ENCODE measurements at places on chromosomes 1 and 21.
A peak's percentile ranks its signal among the peaks of the same experiment; 100 is the strongest.

- DNase-seq: peak; percentile 62
Observed at GRCh38 chr21:32520875-32521735, 64.2 kb downstream of the TCP10L start.

GRCh38 chr1:202130816-202131522, 8.3 kb downstream of the GPR37L1 start:
- peak; percentile 95 for DNase-seq

GRCh38 chr1:232891071-232891470, 59.3 kb upstream of the NTPCR start:
- no peak for DNase-seq

GRCh38 chr1:20964540-20965484, 177.7 kb upstream of the HP1BP3 start:
- no peak for DNase-seq

GRCh38 chr1:82923931-82924330, 1075.0 kb downstream of the TTLL7 start:
- no peak for DNase-seq

DNA sequence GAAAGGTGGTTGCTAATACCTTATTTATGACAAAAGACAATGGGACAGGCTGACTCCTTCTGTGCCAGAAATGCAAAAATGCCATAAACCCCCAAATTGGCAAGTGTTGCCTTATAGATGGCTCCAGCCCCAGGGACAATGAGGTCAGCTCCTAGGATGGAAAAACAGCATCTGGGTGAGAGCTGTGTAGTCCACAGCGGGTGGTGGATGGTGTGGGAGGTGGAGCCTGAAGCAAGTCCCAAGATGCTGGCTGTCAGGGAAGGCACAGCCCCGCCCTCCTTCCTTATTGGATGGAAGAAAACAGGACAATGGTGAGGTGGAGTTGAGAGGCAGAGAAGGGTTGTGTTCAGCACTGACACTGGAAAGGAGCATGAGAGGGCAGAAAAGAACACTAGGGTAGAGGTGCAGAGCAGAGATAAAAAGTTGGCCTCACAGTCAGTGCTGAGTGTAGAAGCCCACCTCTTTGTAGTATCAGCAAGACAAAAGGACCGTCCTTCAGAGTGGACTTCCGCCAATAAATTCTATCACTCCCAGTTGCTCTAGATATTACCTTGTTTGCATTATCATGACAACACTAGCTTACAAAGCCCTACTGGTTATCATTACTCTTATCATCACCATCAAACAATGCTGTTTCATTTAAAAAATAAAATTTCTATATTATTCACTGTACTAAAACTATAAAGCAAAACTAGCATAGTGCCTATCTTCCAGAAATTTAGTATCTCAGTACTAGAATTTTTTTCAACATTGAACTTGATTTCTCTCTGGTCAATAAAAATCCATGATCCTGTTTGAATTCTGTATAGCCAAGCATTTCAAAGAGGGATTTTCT, 3.7 kb upstream of the SDE2 start:
- DNase-seq: peak; percentile 54

DNA sequence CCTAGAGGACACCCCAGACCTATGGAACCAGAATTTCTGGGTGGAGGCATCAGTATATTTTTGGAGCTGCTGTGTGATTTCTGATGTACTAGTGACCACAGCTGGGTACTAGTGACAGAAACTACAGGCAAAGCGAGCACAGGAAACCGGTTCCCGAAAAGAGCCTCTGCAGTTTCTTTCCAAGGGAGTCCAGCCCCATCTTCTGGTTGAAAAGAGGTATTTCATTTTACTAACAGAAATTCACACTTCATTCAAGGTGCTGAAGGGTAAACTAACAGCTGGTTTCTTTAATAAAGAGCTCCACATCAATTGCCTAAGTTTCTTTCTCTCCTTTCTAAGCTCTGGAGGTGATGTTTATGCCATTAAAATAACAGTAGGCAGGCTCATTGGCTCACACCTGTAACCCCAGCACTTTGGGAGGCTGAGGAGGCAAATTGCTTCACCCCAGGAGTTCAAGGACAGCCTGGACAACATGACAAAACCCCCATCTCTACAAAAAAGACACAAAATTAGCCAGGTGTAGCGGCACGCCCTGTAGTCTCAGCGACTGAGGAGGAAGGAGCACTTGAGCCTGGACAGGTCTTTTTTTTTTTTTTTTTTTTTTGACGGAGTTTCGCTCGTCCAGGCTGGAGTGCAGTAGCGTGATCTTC, 22.0 kb downstream of the THAP3 start:
- DNase-seq: no peak

DNA sequence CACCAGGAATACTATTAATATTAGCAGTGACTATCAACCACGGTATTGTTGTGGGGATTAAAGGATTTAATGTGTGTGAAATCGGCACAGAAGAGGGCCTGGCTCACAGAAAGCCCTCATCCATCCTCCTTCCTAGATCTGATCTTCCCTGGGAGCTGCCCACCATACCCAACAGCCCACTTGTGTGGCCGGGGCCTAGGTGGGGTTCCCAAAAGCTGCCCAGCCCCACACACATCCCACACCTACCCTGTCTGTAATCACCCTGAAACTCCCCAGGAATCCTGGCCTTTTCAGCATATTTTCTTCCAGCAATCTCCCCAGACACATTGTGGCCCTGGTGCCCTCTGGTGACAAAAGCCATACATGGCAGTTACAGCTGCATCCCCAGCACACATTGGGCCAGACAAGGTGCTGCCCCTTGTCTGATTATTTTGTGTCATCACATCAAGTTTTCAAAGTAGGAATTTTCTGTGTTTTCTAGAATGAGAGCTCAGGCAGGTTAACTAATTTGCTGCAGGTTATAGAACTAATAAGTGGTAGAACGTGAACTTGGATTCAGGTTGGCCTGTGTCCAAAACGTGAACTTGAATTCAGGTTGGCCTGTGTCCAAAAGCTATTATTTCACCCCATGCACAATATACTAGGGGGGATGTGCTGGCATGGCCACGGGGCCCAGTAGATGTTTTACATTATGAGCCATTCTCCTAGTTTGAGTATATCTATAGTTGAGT, 5.3 kb upstream of the SLC6A9 start:
- no peak for DNase-seq

GRCh38 chr1:40668769-40669525, 3.5 kb upstream of the RIMS3 start:
- peak; percentile 41 for DNase-seq

DNA sequence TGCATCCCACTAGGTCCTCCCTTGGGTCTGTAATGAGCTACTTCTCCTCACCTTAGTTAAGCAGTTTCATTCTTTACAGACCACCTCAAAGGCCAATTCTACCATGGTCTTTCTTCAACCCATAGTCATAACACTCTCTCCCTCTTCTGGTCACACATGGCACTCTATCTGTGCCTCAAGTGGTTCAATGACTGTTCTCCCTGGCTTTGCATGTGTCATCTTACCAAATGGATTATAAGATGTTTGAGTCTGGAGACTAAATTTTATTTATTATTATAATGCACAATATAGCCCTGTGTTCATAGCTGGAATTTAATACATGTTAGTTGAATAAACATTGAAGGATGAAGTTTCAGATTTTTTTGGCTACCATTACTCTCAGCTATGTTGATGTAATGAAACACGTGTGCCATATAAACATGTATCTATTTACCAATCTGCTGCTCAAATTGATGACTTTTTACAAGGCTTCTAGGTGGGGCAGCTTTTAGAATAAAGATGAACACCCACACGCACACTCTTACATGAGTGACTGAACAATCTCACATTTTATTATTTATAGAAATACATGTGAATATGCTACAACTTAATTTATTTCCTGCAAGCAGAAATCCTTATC, 102.1 kb downstream of the RUNX1 start:
- no peak for DNase-seq

- DNase-seq: no peak
Observed at GRCh38 chr1:216533776-216534175, 110.5 kb upstream of the USH2A start.

- DNase-seq: no peak
Observed at GRCh38 chr21:38286739-38287471, 30.1 kb downstream of the KCNJ15 start.

- DNase-seq: no peak
Observed at GRCh38 chr21:29351691-29352090, 53.0 kb downstream of the BACH1 start.

DNA sequence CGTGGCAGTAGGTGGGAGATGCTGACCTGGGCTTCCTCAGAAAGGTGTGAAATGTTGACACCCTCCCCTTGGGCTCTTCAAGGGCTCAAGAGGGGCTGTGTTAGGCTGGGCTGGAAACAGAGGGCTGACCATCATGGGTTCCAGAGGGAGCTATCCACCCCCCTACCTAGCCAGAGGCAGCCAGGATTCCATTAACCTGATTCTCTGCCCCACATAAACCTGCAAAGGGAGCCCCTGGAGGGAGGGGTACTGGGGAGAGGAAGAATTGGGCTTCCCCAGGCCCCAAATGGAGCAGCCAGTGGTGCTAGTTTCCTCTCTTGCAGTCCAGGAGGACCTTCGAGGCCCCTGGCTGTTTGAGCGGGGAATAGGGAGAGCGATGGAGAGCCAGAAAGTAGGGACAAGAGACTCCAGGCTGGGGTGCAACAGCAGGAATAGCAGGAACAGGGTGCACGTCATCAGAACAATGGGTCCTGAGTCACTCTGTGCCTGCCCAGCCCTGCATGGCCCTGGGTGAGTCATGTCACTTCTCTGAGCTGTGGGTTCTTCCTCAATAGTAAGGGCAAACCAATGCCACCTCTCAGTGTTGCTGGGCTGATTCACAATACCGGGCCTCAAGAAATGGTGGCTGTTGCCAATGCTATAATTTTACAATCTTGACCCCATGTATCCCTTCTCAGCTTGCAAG, 121.2 kb downstream of the EPHB2 start:
- DNase-seq: no peak

DNA sequence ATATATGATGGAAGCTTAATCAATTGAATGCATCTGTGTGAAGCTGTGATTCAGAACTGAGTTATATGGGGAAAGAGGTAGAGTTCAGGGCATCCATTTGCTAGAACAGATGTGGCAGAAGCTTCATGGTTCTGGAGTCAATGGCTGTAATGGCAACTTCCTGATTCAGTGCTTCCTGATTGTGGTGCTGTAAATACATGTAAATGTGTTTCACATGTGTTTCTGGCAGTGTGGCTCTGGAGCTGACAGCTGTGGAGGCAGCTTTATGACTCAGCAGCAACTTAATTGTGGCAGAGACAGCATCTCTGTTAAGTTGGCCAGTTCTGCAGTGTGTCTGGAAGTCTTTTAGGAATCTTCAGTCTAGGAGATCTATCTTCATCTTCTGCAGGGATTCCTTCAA, 226.6 kb upstream of the ZRANB2 start:
- DNase-seq: no peak

GRCh38 chr1:243483071-243483771, 227.4 kb downstream of the SDCCAG8 start:
- DNase-seq: no peak

GRCh38 chr1:46084553-46085451, 47.6 kb downstream of the PIK3R3 start:
- no peak for DNase-seq

GRCh38 chr1:60664086-60664625, 418.2 kb upstream of the NFIA start:
- DNase-seq: no peak

DNA sequence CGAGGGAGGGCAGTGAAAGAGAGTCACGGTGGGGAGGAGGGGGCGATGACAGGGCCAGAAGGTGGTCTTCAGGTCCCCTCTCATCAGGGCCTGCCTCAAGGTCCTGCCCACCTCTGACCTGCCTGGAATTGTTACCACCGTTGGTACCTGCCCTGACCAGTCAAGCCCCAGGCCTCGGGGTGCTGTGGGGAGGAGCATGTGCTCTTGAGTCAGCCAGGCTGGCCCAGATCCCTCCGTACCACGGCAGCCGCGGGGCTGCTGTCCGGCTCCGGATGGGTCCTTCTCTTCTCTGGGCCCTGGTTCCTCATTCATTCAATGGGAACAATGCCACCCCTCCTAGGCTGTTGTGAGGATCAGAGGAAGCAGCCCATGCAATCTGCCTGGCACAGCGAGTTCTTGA, 22.0 kb downstream of the SERINC2 start:
- DNase-seq: no peak

DNA sequence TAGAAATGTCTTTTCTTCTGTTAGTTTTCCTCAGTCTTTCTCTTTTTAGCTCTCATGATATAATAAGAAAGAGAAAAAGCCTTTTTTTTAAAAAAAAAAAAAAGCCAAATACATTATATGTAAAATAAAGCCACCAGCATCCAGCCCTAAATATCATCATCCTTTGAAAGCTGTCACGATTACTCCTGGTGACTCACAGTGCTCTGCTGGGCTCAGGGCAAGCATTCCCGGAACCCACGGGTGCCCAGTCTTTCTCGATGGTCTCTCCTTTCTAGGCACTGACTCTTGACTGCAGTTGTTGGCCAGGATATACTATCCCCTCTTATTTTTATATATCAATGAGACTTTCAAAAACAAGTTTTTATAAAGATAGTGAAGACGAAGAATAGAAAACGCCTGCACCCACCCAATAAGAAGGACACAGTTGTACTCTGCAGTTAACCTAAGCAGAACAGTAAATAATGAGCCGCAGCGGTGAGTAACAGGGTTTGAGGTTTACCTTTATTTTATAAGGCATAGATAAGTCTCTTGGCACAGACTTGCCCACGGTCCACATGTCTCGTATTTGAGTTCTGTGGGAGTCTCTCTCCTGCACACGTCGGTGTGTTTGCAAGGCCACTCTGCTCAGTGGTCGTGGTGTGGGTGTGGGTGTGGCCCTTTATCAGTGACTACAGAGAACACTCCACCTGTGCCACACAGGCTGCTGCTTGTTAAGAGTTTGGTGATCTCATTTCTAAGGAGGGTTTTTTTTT, 15.7 kb upstream of the MX2 start:
- DNase-seq: no peak

DNA sequence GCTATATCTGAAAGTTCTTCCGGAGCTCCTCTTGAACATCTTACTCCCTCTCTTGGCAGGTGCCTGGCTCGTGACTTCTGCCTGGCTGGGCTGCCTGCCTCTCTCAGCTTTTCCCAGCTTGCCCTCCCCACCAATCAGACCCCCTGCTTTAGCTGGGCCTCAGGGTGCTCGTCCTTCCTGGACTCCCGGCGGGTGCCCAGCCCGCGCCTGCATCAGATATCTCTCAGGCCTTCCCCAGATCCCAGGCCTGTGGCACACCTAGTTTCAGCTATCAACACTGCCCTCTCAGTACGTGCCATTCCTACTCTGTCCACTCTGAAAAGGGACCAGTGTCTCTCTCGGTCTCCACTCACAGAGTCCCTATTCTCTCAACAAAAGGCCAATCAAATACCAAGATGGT, 96.5 kb upstream of the CLDN14 start:
- no peak for DNase-seq

GRCh38 chr1:156054500-156055280, at the start of gene LAMTOR2:
TSS of gene LAMTOR2 (plus strand) at chr1:156054782. CDS start at chr1:156054890, 108 bp downstream.
- peak; percentile 97 for DNase-seq

DNA sequence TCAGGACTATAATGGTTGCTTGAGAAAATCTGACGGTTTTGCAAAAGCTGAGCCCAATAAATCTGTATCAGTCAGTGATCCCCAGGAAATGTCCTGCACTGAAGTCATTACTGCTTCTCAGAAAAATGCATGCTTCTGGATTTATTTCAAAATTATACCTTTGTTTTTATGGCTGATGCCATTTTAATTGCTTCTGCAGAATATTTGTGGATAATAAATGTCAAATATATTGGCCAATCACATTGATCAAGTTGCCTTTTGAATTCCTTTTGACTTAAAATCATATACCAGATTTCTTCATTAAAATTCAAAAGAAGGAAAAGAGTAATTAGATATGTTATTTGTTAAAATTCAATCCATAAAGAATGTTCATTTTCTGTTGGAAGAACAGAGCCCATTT, 842.9 kb upstream of the ADGRL4 start:
- DNase-seq: no peak

GRCh38 chr1:70071601-70072000, 133.8 kb downstream of the LRRC40 start:
- no peak for DNase-seq
